ENCODE measurements at places on chromosomes 12 and 14.

GRCh38 chr12:88725592-88726143 lies 145.4 kb upstream of the KITLG start:
- no peak for DNase-seq

GRCh38 chr12:49552899-49553298 lies 14.1 kb downstream of the KCNH3 start:
- peak; percentile 66 for DNase-seq

- no peak for DNase-seq
Observed at GRCh38 chr14:69093631-69094421, 59.1 kb downstream of the DCAF5 start.

GRCh38 chr12:1584326-1584725 lies 10.1 kb downstream of the FBXL14 start:
- DNase-seq, result no peak

GRCh38 chr12:31626270-31626995 lies 33.1 kb upstream of the ETFBKMT start:
- peak; percentile 77 for DNase-seq

GRCh38 chr14:98259881-98260280 lies 1012.1 kb downstream of the BCL11B start:
- no peak for DNase-seq

DNA sequence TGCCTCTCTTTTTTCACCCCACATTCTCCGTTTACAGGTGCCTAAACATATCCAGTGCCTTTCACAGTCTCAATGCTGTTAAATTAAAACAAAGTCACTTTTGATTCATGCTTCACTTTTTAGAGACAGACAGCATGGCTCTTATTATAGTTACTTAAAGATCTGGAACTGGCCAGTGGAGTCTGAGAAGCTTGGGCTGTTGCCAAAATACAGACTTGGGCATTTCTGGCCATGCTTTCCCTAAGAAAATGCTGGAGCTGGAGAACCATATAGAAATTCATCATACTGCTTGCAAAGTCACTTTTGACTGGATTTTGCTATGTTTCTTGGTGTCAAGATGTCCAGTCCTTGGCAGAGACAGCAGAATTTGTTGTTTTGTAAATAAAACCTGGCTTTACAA lies 12.2 kb upstream of the GPR68 start:
- DNase-seq, result no peak

DNA sequence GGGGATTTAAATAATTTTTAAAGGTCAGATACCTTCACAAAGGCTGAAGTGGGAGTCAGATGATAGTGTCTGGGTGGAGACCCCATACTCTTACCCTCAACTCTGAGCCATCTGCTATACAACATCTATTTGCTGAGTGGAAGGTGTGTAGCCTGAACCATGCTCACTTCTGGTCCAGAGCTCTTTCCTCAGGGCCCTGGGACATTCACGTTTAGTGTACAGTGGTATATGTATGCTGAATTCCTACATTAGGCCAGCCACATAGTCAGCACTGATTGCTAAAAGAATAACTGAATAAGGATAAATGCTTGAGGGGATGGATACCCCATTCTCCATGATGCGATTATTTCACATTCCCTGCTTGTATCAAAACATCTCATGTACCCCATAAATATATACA lies 107.3 kb downstream of the KIF26A start:
- DNase-seq, result peak; percentile 10
